ENCODE measurements at places on chromosomes 7 and 10. TPM values are rescaled to one million over a fixed set of nuclear protein-coding genes. Genes with fewer than 3 reads are reported as not detected.

- no peak for DNase-seq
Measured at GRCh38 chr7:38840736-38841460, 68.1 kb downstream of the VPS41 start.

GRCh38 chr10:79266084-79266483 lies 81.2 kb upstream of the PPIF start:
- DNase-seq, result no peak

DNA sequence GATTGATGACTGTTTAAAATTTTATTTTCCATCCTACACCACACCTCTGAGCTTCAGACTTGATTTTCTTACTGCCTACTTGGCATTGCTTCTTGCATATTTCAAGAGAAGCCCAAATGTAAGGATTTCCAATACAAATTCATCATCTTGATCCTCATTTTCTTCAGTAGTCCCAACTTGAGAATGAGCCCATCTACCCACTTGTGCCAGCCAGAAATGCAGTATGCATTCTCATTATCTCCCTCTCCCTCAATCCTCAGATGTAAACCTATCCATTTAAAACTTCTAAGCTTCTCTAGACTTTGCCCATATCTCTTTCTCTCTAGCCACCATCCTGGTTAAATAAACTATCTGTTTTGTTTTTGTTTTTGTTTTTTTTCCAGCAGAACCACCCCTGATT lies 22.4 kb upstream of the EGFR start:
- no peak for DNase-seq

GRCh38 chr10:43202224-43202656 lies 64.0 kb downstream of the CSGALNACT2 start:
- DNase-seq, result no peak

GRCh38 chr7:133705596-133705995 lies 421.5 kb upstream of the LRGUK start:
- DNase-seq, result no peak

DNA sequence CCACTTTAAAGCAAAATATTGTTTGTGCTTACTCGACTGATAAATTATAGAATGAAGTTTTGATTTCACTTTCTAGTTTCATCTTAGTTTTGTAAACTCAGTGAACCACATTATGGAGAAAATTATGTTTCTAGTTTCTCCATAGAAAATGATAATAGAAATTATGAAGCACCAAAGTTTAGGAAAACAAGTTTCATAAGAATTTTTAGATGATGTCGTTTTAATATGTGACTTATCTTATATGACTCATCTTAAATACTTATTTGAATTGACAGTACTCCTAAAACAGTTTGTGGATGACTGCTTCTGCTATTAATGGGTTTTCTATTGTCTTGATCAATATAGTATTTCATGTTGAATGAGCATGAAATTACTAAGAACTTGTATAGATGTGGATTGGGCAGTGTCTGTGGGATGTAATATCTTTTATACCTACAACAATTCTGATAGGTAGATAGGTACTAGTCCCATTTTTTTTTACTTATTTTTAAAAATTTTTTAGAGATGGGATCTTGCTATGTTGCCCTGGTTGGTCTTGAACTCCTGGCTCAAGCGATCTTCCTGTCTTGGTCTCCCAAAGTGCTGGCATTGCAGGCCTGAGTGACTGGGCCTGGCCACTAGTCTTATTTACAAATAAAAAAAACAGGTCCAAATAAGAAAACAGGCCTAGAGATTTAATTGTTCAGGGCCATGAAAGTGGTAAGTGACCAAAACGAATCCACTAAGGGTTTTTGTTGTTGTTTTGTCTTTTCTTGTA lies 3.7 kb downstream of the HBP1 start:
- no peak for DNase-seq

DNA sequence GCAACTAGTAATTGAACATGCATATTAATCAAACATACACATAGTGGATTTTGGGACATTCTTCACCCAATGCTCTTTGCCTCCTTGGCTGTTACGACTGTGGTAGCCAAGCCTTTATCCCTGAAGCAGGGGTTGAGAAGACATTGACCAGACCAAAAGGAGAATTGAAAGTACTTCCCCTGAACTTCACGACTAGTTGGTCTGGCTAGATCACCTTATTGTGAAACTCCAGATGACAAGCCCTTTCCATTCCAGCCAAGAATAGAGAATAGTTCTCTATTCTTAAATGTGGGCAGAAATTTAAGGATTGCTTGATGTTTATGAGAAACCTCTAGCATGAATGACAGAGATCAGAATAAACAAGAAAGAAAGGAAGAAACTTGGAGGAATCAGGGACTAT lies 97.0 kb downstream of the LRMDA start:
- no peak for DNase-seq

GRCh38 chr7:24611130-24611529 lies 37.9 kb downstream of the PALS2 start:
- DNase-seq, result no peak

GRCh38 chr10:29127731-29128130 lies 161.1 kb upstream of the LYZL1 start:
- DNase-seq, result no peak

GRCh38 chr7:156614434-156615264 lies 25.9 kb upstream of the RNF32 start:
- DNase-seq, result no peak

- peak; percentile 17 for DNase-seq
Measured at GRCh38 chr7:116812860-116813259, 49.5 kb upstream of the CAPZA2 start.

GRCh38 chr7:149683181-149683580 lies 90.2 kb downstream of the ZNF467 start:
- no peak for DNase-seq

DNA sequence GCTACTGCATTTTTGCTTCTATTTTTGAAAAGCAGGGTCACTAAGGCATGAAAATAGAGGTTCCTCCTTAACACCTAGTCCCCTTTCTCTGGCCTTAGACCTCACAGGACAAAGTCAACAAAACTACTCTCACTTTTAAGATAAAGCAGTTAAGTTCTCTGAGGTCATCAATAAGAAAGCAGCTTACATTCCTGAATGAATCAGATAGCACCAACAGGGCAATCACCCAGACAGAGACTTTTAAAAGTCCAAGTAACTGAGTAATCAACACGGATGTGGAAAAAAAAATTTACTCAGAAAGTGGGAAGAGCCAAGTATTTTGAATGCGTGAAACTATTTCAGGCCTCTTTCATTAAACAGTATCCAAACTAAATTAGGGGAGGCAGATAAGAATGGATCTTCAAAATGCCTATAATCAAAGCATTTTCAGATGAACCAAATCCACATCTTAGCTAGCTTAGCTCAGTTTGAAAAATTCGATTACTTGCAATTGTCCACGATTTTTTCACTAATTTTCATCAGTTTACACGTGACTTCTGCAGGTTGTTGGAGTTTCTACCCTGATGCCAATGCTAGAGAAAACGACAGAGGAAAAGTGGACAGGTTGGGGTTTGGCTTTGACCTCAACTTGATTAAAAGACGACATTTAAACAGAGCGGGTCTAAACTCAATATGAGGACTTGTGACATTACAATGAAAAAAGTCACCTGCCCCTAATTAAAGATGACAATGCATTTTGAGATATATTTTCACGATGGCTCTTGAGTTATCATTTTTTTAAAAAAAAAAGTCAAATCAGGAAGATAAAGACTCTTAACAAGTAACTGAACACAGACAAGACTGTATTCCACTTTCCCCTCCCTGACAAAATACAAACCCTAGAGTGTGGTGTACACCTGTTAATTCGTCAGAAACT lies 1.6 kb downstream of the BEND7 start:
- DNase-seq, result no peak

GRCh38 chr7:121369462-121369861 lies 26.6 kb downstream of the FAM3C start:
- DNase-seq, result no peak

- DNase-seq, result no peak
Measured at GRCh38 chr10:114571316-114571999, 86.6 kb downstream of the ABLIM1 start.

LRGUK gene
- 4.2 TPM for polyA plus RNA-seq

MIOS gene
- 51.2 TPM for polyA plus RNA-seq

GRIFIN gene
- not detected for polyA plus RNA-seq

VIPR2 gene
- 3.0 TPM for polyA plus RNA-seq

CALML3 gene
- polyA plus RNA-seq, result 0.06 TPM
